Stimulated activated CD4-positive, alpha-beta T cell treated with anti-CD3 and anti-CD28 coated beads, Interleukin-1b, Interleukin-23, amount 100 ng/mL, for 1 hour (primary cell): ENCODE measurements at places on chromosomes 16 and 17.

GRCh38 chr17:66423056-66423955 lies 120.9 kb downstream of the PRKCA start:
- DNase-seq: no peak

- no peak for DNase-seq
These were observed 12.7 kb downstream of the RNF227 start for GRCh38 chr17:7903154-7904103.

DNA sequence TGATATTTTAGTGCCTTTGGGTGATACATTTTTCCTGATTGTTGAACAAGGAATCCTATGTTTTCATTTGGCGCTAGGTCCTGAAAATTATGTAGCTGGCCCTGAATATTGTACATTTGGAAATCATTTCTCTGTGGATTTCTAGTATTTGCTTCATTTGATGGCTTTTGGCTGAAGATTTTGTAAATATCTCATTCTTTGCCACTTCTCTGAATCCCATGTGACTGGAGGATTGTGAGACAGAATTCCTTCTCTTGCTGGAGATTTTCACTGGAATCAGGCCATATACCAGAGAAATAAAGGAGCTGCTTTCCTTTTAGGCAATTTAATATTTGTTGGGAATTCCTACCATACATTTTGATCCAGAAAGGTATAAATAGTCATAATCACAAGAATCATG lies 8.6 kb downstream of the KRT28 start:
- DNase-seq: no peak

DNA sequence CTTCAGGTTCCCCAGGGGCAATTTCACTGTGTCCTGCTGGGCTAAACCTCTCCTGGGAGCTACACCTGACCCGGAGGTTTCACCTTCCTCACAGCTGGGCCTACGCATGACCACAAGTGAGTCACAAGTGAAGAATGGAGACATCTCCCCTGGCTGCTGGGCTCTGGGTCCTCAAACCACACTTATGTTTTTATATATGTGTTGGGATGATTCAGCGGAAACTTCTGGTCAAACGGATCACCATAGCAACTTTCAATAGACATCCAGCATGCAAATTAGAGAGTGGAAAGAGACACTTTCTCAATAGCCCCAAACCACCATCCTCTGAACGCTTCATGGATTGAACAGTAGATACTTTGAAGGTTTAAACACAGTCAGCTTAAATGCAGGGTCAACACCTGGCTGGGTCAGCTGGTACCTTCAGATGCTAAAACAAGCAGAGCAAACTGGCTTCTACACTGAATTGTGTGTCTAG lies 28.0 kb upstream of the MAF start:
- DNase-seq: no peak

GRCh38 chr16:20765732-20766131 lies 1.9 kb downstream of the ACSM3 start:
- no peak for DNase-seq

DNA sequence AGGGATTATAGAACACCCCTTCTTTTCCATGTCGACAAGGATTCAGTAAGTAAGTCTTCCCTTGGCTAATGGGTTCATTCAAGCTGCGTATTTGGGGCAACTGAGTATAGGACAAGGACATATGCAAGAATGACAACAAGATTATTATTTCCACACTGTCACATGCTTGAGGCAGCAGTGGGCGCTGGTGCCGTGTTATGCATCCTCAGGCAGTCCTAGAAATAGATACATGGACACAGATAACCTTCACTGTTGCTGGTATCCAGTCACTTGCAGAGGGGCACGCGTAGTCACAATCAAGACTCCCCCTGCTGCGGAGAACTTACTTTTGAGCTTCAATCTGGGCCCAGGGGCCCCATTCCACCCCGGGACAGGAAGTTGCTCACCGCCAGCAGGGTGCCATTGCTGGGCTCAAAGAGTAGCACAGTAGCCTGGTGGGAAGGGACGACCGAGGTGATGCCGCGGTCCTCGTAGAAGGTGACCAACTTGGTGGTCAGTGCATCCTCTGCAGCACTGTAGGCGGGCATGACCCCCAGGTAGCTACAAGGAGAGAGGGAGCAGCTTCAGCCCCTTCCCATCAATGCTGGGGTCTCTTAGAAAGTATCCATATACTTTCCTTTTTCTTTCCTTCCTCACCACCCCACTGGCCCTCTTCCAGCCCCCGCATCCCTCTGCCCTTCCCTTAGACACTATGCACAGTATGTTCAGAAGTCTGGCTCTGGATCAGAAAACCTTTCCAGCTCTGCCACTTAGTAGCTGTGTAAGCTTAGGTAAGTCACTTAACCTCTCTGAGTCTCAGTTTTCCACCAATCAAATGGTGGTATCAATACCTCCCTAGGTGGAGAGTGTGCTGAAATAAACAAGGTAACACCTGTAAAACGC lies 804 bp downstream of the CRYM start:
- DNase-seq: no peak

GRCh38 chr17:50153650-50154575 lies 3.4 kb upstream of the PPP1R9B start:
- DNase-seq: no peak

GRCh38 chr17:14826358-14826757 lies 438.8 kb downstream of the PMP22 start:
- no peak for DNase-seq

DNA sequence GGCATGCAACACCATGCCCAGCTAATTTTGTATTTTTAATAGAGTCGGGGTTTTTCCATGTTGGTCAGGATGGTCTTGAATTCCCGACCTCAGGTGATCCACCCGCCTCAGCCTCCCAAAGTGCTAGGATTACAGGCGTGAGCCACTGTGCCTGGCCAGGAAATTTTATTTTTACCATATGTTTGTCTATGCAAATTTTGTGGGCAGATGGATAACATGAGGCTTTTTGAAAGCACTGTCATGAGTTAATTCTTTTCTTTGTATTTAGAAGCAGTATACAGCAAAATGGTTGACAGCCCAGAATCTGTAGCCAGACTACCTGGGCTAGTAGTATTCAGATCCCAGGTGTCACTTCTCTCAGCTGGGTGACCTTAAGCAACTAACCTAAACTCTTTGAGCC lies 8.5 kb upstream of the KPNB1 start:
- DNase-seq: no peak

DNA sequence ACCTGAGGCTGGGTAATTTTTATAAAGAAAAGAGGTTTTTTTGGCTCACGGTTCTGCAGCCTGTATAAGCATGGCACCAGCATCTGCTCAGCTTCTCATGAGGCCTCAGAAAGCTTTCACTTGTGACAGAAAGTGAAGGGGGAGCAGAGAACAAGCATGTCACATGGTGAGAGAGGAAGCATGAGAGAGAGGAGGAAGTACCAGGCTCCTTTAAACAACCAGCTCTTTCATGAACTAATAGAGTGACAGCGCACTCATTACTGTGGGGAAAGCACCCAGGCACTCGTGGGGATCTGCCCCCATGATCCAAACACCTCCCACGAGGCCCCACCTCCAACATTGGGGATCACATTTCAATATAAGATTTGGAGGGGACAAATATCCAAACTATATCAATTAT lies 86.8 kb downstream of the USP32 start:
- no peak for DNase-seq

- no peak for DNase-seq
These were observed 4.8 kb upstream of the MT2A start for GRCh38 chr16:56603589-56603988.

DNA sequence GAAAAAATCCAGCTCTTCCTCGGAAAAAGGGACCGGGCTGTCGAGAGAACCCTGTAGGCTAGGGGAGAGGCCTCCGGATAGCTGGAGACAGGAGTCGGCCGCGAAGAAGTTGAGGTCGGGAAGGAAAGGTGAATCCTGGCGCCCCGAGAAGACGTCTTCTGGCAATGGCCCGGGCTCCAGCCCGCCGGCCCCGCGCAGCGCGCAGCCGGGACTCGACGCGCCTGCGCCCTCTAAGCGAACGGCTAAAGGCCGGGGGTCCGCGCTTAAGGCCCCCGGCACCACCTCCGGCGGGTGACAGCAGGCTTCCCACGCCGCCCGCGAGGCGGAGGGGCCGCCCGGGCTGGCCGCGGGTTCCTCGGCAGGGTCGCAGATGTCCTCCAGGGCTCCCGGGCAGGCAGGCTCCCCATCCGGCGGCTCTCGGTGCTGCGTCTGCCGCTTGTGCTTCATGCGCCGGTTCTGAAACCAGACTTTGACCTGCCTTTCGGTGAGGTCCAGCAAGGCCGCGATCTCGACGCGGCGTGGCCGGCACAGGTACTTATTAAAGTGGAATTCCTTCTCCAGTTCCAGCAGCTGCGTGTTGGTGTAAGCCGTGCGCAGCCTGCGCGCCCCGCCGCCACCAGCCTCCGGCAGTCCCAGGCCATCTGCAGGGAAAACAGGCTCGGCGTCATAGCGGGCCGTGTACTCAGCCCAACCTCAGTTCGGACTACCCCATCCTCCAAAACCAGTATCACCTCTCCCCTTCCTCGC lies 1.6 kb downstream of the HOXB2 start:
- DNase-seq: no peak

- no peak for DNase-seq
These were observed 3.6 kb downstream of the USP7 start for GRCh38 chr16:8959921-8960787.

- DNase-seq: no peak
These were observed 2.7 kb downstream of the CDH15 start for GRCh38 chr16:89174055-89174827.

DNA sequence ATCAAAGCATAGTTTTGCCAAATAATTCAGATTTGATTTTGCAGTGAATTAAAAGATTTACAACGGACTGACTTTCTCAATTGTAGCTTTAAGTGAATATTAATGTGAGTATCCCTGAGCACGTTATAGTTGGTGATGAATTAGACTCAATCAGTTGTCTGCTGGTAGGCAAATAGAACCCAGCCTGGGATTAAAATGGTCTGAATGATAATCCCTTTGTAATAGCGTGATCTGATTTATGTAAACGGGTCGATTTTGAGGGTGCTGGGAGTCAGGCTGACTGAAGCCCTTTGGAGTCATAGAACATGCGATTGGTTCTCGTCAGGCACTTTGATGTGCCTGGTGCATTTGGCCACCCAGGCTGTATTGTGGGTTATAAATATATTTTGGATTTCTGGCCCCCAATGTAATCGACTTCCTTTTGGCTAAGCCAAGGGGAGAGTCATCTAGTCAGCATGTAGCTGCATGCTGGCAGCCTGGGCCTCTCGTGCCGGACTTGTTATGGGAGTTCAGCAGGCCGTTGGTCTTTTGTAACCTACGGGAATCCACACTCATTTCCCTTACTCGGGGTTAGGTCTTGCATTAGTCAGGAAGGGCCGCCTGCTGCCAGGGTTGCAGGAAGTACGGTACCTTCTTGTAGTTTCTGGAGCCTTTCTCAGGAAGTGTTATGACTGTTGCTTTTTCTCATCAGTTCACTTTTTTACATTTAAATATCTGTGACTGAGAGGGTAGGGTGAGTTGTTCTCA lies 5.4 kb downstream of the PGS1 start:
- no peak for DNase-seq

DNA sequence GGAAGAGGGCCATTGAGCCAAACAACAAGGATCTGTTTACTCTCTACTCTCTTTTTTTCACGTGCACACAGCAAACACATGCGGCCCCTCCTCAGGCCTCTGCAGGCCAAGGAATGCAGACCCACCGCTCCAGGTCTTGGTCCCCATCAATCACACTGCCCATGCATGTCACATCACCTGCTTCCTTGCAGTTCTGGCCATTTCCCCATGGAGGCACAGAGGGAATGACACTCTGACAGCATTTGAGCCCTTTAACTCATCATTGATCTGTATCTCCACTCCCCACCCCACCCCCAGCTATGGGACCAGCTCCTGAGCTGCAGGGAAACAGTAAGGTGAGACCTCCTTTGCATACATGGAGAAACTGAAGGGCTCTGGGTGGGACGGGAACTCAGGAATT lies 45.9 kb upstream of the MEIOC start:
- no peak for DNase-seq

- DNase-seq: no peak
These were observed 296.9 kb downstream of the RBFOX1 start for GRCh38 chr16:7629571-7629970.

GRCh38 chr17:70636517-70637133 lies 467.3 kb downstream of the KCNJ2 start:
- no peak for DNase-seq

- no peak for DNase-seq
These were observed 13.2 kb downstream of the COPZ2 start for GRCh38 chr17:48024149-48025039.

- no peak for DNase-seq
These were observed 3.1 kb downstream of the ITPRIPL2 start for GRCh38 chr16:19116711-19117449.

DNA sequence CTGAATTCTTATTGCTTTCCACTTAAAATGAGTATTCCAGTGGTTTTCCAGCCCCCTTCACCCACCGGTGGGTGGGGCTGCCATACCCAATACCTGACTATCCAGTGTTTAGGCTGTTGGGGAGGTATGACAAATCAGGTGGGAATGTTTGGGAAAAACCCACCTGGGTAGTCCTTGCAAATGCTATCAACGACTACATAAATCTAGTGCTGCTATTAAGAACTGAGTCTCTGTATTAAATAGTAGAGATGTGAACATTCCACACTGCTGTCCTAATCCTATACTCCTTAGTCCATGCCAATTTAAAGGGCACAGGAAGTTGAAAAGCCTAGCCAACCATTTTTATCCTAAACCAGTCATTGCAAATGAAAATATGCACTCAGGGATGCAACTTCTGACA lies 126.6 kb downstream of the AXIN2 start:
- DNase-seq: no peak

- DNase-seq: no peak
These were observed 51.5 kb downstream of the ZFHX3 start for GRCh38 chr16:72996291-72997062.

GRCh38 chr17:7108560-7108925 lies 6.1 kb downstream of the ASGR2 start:
- DNase-seq: no peak

DNA sequence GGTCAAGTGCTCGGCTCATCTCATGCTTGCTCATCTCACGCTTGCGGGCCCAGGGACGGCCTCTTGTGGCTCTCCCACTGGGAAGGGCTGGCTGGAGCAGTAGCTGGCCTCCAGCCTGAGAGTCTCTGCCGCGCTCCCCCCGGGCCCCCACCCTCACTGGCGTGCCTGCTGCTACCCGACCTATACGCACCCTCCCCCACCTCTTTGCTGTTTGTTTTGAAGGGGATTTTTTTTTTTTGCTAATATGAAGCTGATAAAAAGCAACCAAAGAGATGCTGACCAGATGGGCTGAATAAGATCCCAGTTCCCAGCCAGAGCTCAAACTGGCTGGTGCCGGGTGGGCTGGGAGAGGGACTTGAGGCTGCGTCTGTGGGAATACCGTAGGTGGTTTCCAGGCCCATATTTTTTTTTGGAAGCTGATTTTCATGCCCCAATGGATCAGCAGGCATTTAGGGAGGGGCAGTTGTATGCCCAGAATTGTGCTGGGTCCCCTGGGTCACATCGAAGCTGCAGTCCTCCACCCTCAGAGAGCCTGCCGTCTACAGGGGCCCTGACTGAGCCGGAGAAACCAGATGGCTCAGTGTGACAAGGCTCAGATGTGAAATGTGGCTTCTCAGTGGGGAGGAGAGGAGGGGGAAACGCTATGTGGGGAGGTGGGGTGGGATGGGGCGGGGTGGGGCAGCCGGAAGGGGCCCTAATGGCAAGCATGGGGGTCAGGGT lies 115.0 kb downstream of the RAP1GAP2 start:
- DNase-seq: no peak

GRCh38 chr17:69565447-69565846 lies 150.9 kb downstream of the MAP2K6 start:
- no peak for DNase-seq

GRCh38 chr17:9484789-9485188 lies 90.8 kb downstream of the STX8 start:
- no peak for DNase-seq

GRCh38 chr17:71933306-71933705 lies 187.5 kb upstream of the SOX9 start:
- DNase-seq: no peak
